Activated CD8-positive, alpha-beta T cell treated with anti-CD3 and anti-CD28 coated beads, Interleukin-2, amount 10 ng/mL, durations not matched to agents 7 days and 5 days (primary cell): ENCODE measurements at places on chromosomes 1 and 21.

- H3K4me1 ChIP-seq = peaks cover 8% of the 10 kb centered on the region
- DNase-seq = peak; percentile 28
These were observed 249.9 kb downstream of the NFIA start for GRCh38 chr1:61332196-61332753.

GRCh38 chr1:94614168-94614815 lies 72.7 kb upstream of the F3 start:
- H3K4me3 ChIP-seq = no peak overlapping the region
- peaks cover 3% of the 10 kb centered on the region for H3K4me1 ChIP-seq
- H3K27me3 ChIP-seq = no peaks in the 10 kb centered on the region
- H3K27ac ChIP-seq = no peak overlapping the region
- no peaks in the 10 kb centered on the region for H3K36me3 ChIP-seq

- H3K4me3 ChIP-seq = no peak overlapping the region
- H3K4me1 ChIP-seq = no peaks in the 10 kb centered on the region
These were observed 42.2 kb downstream of the SLC19A1 start for GRCh38 chr21:45499970-45500577.

GRCh38 chr1:182634306-182635072 lies 30.3 kb upstream of the RGS16 start:
- H3K4me3 ChIP-seq = no peak overlapping the region
- H3K4me1 ChIP-seq = peaks cover 30% of the 10 kb centered on the region
- DNase-seq = no peak
- no peaks in the 10 kb centered on the region for H3K36me3 ChIP-seq

- H3K4me1 ChIP-seq = no peaks in the 10 kb centered on the region
- peaks cover 4% of the 10 kb centered on the region for H3K27me3 ChIP-seq
- no peaks in the 10 kb centered on the region for H3K36me3 ChIP-seq
- no peak for DNase-seq
These were observed 21.0 kb upstream of the SPATA6 start for GRCh38 chr1:48493041-48493440.

GRCh38 chr1:233859446-233859845 lies 45.0 kb upstream of the SLC35F3 start:
- DNase-seq = no peak
- no peaks in the 10 kb centered on the region for H3K4me1 ChIP-seq
- no peaks in the 10 kb centered on the region for H3K36me3 ChIP-seq
- no peaks in the 10 kb centered on the region for H3K27me3 ChIP-seq
- no peak overlapping the region for H3K27ac ChIP-seq

GRCh38 chr1:27973771-27974416 lies 14.1 kb downstream of the XKR8 start:
- DNase-seq = no peak
- peaks cover 16% of the 10 kb centered on the region for H3K36me3 ChIP-seq
- no peak overlapping the region for H3K27ac ChIP-seq
- no peaks in the 10 kb centered on the region for H3K27me3 ChIP-seq
- H3K4me1 ChIP-seq = peaks cover 8% of the 10 kb centered on the region

- peak overlapping the region; percentile 70 for H3K4me3 ChIP-seq
- H3K4me1 ChIP-seq = peaks cover 25% of the 10 kb centered on the region
- DNase-seq = peak; percentile 64
These were observed 5.7 kb upstream of the ZDHHC18 start for GRCh38 chr1:26820784-26821269.

DNA sequence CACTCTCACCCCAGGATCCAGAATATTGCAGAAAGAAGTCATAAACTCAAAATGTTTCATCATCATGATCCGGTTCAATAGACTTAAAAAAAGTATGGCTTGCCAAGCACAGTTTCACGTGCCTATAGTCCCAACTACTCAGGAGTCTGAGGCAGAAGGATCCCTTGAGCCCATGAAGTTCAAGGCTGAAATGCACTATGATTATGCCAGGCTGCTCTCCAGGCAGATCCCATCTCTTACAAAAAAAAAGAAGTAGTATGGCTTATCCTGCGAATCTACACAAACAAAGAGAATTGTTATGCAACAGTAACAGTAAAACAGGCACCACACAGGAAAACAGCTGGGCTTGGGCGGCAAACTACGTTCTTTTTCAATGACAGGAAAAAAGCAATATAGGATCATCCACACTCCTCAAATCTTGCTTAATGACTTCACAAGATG lies 76.2 kb downstream of the EIF4G3 start:
- DNase-seq = no peak
- no peaks in the 10 kb centered on the region for H3K4me1 ChIP-seq
- H3K36me3 ChIP-seq = peaks cover 31% of the 10 kb centered on the region
- no peaks in the 10 kb centered on the region for H3K27me3 ChIP-seq
- H3K4me3 ChIP-seq = no peak overlapping the region

DNA sequence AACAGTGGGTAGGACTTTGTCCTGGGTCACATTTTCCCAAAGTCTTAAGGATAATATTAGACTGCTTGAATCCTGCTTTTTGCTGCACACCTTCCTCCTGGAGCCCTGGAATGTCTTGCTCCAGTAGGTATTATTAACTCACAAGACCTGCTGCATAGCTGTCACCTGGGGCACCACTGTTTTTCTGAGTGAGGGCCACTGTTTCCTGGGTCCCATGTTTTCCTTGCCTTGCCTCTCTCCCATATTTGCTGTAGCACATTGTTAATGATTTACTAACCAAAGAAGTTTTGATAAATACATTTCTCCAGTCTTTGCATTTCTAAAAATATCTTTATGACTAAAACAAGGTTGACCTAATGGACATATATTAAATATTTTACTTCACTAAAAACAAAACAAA lies 22.5 kb upstream of the FCAMR start:
- H3K4me3 ChIP-seq = no peak overlapping the region
- H3K27me3 ChIP-seq = peaks cover 43% of the 10 kb centered on the region
- H3K4me1 ChIP-seq = no peaks in the 10 kb centered on the region
- no peak overlapping the region for H3K27ac ChIP-seq

DNA sequence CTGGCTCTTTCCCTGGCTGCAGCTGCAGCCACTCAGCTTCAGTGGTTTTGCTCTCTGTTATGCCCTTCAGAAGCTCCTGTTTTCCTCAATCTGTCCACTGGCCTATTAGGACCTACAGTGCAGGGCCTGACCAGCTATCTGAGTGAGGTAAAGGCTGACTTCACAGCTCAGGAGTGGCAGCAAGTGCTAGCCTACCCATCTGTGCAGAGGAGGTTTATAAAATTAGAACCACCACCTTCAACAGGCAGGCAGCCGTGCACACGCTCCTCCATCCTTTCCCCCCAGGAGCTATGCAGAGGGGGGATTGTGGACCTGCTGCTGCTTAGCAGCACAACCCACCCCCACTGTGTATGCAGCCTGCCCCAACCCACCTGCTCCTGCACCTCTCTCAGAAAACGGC lies 8.3 kb downstream of the ADAR start:
- H3K4me1 ChIP-seq = peaks cover 54% of the 10 kb centered on the region
- H3K27ac ChIP-seq = no peak overlapping the region
- H3K27me3 ChIP-seq = no peaks in the 10 kb centered on the region
- H3K4me3 ChIP-seq = no peak overlapping the region

DNA sequence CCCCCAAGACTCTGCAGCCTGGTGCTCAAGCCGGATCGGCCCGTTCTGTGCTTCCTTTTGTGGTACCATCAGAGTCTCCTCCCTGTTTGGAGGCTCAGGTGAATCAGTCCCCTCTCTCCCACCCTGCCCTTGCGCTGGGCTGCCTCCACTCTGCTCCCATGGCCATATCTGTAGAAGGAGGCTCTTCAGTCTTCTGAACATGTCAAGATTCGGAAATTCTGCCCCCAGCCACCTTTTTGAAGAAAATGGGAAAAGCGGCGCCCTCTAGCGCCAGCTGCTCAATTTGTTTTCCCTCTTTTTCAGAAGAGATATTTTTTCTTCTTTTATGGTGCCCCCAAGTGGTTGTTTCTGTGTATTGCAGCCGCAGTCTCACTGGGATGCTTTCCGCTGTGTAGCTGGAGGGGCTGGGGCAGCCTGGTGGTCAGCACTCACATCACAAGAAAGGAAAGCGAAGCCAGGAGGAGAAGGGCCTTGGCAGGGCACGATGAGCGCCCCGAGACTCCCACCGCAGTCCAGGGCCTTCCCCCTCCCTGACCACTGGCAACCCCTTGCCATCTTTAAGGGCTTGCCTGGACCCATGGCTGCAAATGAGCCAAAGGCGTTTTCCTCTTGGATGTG lies 58.4 kb upstream of the CACNA1E start:
- H3K27ac ChIP-seq = peak overlapping the region; percentile 31
- peaks cover 12% of the 10 kb centered on the region for H3K4me1 ChIP-seq
- H3K27me3 ChIP-seq = peaks cover 12% of the 10 kb centered on the region

DNA sequence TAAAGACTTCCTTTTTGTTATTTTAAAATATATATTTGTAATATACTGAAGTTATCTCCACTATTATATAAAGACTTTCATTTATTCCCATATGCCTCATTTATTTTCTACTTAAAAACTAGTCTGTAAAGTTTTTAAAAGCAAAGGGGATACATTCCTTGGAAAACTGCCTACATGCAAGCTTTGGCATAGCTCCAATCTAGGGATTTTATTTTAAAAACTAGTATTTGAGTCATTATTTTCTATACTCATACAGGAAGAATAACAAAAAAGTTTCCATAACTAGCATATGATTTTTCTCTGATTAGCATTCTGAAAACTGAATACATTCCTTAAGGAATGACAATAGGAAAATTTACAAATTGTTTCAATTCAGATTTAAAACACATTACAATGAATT lies 88.9 kb downstream of the COL24A1 start:
- H3K4me3 ChIP-seq = no peak overlapping the region
- H3K4me1 ChIP-seq = no peaks in the 10 kb centered on the region
- no peak overlapping the region for H3K27ac ChIP-seq
- H3K36me3 ChIP-seq = no peaks in the 10 kb centered on the region

DNA sequence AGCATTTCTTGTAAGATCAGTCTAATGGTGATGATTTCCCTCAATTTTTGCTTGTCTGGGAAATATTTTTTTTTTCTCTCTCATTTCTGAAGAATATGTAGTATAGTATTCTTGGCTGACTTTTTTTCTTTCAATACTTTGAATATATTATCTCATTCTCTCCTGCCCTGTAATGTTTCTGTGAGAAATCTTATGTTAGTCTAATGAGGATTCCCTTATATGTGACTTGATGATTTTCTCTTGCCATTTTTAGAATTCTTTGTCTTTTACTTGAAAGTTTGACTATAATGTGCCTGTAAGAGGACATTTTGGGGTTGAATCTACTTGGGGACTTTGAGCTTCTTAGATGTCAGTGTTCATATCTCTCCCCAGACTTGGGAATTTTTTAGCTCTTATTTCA lies 40.0 kb upstream of the PCBP3 start:
- no peaks in the 10 kb centered on the region for H3K36me3 ChIP-seq
- H3K4me3 ChIP-seq = no peak overlapping the region
- H3K4me1 ChIP-seq = peaks cover 2% of the 10 kb centered on the region
- no peak overlapping the region for H3K27ac ChIP-seq
- no peak for DNase-seq

GRCh38 chr1:119376594-119376993 lies 8.0 kb downstream of the HAO2 start:
- H3K27ac ChIP-seq = no peak overlapping the region
- DNase-seq = no peak
- peaks cover 13% of the 10 kb centered on the region for H3K27me3 ChIP-seq

DNA sequence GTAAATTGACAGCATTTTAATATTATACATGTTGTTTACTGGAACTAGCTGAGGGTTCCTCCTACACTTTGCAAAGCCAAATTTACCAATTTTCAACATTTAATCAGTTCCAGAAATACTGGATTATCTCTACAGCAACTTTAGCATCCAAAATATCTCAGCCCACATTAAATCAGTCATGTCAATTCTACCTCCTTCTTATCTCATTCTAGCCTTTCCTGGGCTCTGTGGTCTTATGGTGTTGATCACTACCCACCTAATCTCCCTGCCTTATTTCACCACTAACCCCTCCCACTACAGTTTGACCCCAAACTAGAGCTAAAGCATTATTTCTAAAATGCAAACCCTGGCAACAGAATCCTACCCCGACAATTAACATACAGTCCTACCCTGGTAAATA lies 3.3 kb downstream of the OMA1 start:
- H3K36me3 ChIP-seq = no peaks in the 10 kb centered on the region
- H3K27me3 ChIP-seq = no peaks in the 10 kb centered on the region
- H3K4me1 ChIP-seq = peaks cover 16% of the 10 kb centered on the region

DNA sequence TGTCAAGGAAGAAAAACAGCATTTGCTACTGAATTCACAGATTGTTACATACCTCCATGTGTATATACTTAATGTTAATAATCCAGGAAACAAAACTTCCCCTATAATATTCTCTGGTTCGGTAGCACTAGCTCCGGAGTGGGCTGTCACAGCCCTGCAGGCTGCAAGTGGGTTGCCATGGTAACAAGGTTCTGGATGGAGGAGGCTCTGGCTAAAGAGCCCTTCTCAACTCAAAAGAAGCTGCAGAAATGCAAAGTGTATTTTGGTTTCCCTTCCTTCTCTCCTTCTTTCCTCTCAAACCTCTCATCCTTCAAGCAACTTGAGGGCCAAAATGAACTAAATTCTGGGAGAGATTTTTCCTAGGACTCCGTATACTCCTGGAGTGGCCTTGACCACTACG lies 45.2 kb downstream of the ASTN1 start:
- H3K36me3 ChIP-seq = no peaks in the 10 kb centered on the region
- H3K4me3 ChIP-seq = no peak overlapping the region
- H3K27me3 ChIP-seq = no peaks in the 10 kb centered on the region

- H3K36me3 ChIP-seq = peaks cover 2% of the 10 kb centered on the region
- no peak for DNase-seq
- H3K27ac ChIP-seq = peak overlapping the region; percentile 25
- peaks cover 5% of the 10 kb centered on the region for H3K27me3 ChIP-seq
- no peak overlapping the region for H3K4me3 ChIP-seq
- peaks cover 16% of the 10 kb centered on the region for H3K4me1 ChIP-seq
These were observed 111.0 kb upstream of the RAB4A start for GRCh38 chr1:229159668-229160544.

DNA sequence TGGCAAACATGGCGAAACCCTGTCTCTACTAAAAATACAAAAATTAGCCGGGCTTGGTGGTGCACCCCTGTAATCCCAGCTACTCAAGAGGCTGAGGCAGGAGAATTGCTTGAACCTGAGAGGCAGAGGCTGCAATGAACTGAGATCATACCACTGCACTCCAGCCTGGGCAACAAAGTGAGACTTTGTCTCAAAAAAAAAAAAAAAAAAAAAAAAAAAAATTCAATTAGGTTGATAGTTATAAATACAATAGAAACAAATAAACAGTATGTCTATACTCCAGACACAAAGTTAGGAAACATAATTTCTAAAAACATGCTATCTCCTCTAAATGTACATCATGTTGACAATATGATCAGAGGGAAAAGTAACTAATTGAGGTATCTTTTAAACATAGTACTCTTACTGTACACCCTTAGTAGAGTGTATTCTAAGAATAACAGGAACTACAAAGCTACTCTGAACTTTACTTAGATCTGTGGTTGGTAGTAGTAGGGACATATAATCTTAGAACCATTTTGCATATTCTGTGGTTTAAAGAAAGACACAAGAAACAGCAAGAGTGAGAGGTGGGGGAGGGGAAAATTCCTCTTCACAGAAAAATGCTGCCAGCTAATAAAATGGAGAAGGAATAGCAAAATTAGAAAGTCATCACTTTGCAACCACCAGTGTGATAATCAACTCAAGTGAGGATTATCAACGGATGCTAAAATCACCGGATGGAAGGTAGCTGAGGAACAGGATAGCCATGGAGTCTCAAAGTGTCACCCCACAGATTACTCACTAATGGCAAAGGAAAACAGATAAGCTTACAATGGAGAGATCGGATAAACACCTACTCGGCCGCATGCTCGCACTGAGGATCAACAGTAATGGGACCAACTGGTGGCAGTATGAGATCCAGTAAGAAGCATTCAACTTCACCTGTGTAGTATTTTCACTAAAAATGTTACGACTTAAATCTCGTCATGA lies 35.0 kb downstream of the MTOR start:
- DNase-seq = no peak
- peaks cover 23% of the 10 kb centered on the region for H3K4me1 ChIP-seq
- peak overlapping the region; percentile 72 for H3K27ac ChIP-seq
- peak overlapping the region; percentile 27 for H3K4me3 ChIP-seq
- no peaks in the 10 kb centered on the region for H3K27me3 ChIP-seq
- H3K36me3 ChIP-seq = peaks cover 66% of the 10 kb centered on the region
